ENCODE measurements at places on chromosomes 13 and 19.
A peak's percentile ranks its signal among the peaks of the same experiment; 100 is the strongest.

DNA sequence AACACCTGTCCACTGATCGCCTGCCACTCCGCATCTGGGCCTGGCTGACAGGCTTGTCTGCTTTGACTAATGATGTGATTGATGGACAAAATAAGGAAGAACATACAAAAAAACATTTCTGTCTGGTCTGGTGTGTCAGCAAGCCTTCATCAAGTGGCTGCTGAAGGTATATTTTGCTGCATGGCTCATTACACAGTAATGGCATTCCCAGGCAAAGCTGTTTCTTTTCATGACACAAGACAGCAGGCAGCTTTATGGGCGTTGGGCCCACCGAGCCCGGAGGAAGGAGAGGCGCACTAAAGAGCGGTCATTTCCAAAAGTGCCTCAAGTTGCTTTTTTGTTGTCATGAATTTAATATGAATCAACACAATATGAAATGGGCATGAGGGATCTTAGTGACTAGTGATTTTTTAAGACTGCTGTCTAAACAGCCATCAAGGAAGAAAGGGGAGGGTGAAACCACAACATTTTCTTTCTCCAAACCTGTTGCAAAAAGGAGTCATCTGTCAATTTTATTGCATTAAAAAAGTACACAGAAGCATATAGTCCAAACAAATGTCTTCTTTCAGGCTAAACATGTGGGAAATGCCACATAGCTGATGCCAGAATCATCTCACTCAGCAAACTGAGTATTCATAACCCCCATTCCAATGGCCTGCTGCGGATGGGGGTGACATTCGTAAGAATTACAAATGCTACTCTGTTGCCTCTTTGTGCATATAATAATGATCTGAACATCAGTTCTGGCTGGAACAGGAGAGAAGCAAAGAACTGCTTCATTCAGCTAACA lies 476.6 kb downstream of the ZNF536 start:
- DNase-seq = no peak
- no peak overlapping the region for H3K4me3 ChIP-seq
- no peak overlapping the region for H3K27ac ChIP-seq
- H3K27me3 ChIP-seq = no peaks in the 10 kb centered on the region
- H3K4me1 ChIP-seq = no peaks in the 10 kb centered on the region
- H3K36me3 ChIP-seq = no peaks in the 10 kb centered on the region

- no peak for DNase-seq
- H3K27ac ChIP-seq = no peak overlapping the region
- H3K4me1 ChIP-seq = no peaks in the 10 kb centered on the region
- H3K4me3 ChIP-seq = no peak overlapping the region
- H3K27me3 ChIP-seq = no peaks in the 10 kb centered on the region
These were observed 8.2 kb upstream of the ZNF527 start for GRCh38 chr19:37362733-37363132.

DNA sequence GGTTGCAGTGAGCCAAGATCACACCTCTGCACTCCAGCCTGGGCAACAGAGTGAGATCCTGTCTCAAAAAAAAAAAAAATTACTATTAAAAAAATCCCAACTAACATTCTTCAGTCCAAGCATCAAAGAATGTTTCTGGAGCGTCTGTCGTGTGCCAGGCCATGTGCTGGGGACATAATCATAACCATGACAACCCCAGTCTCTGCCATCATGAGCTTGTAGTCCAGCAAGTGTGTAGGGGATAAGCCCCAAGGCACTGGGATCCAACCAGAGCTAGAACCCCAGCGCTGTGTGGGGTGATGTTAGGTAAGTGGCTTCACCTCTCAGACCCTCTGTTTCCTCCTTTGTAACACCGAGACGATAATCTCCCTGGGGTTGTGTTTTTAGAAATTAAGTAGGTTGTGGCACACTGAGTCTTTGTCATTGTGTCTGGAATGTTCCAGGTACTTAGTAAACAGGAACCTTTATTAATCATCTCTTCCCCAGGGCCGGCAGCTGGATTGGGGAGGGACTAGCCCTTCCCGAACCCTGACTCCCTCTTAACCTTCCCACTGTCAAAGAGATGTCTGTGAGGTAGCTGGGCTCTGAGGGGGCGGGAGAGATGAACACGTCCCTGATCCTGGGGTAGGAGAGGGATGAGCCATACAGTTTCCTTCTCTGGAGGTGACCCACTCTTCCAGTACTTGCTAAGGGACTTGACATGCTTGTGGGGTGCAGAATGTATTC lies 5.2 kb downstream of the ITPKC start:
- H3K4me3 ChIP-seq = peak overlapping the region; percentile 16
- peaks cover 27% of the 10 kb centered on the region for H3K36me3 ChIP-seq
- no peaks in the 10 kb centered on the region for H3K27me3 ChIP-seq
- peak overlapping the region; percentile 33 for H3K27ac ChIP-seq
- peaks cover 35% of the 10 kb centered on the region for H3K4me1 ChIP-seq
- DNase-seq = peak; percentile 79

DNA sequence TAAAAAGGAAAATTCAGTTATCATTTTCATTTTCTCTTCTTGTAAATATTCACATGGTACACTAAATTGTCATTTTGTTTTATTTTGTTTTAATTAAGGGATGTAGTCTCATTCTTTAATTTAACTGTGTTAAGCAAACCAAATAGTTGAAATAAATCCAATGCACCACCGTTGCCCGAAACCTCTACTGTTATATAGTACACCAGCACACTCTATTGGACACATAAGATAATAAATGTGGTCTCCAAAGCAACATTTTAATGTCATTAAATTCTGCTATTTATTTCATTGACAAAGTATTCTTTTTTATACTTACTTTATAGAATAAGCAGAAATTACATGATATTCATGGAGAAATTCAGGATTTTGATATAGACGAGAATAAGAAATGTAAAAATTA lies 156.4 kb upstream of the FREM2 start:
- no peaks in the 10 kb centered on the region for H3K27me3 ChIP-seq
- no peaks in the 10 kb centered on the region for H3K4me1 ChIP-seq
- no peak overlapping the region for H3K4me3 ChIP-seq
- DNase-seq = no peak
- H3K27ac ChIP-seq = no peak overlapping the region

- no peak overlapping the region for H3K4me3 ChIP-seq
- no peaks in the 10 kb centered on the region for H3K27me3 ChIP-seq
- no peaks in the 10 kb centered on the region for H3K4me1 ChIP-seq
- H3K36me3 ChIP-seq = peaks cover 18% of the 10 kb centered on the region
- no peak for DNase-seq
These were observed 107.5 kb downstream of the KLF12 start for GRCh38 chr13:74026753-74027152.

- H3K4me1 ChIP-seq = peaks cover 19% of the 10 kb centered on the region
- DNase-seq = peak; percentile 94
- peak overlapping the region; percentile 99 for H3K4me3 ChIP-seq
- H3K27ac ChIP-seq = peak overlapping the region; percentile 69
- H3K36me3 ChIP-seq = peaks cover 4% of the 10 kb centered on the region
These were observed 1.3 kb downstream of the BICRA start for GRCh38 chr19:47609906-47610894.

DNA sequence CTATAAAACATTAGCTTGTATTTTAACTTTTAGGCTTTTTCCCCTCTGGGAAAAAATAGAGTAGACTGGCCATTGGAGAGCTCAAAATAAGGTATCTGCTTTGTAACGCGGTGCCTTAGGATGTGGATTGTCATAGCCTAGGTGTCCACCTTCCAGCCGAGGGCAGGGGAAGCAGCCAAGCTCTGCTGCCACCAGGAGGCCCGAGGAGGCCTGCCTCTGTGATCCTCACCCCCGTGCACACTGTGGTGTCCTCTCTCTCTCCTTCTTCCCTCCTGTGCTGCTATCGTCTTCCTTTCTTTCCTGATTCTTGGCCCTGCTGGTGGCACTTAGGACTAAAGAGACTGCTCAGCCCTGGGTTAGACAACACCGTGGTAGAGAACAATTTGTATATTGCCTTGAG lies 11.3 kb downstream of the HNRNPM start:
- no peak for DNase-seq
- no peak overlapping the region for H3K4me3 ChIP-seq
- no peaks in the 10 kb centered on the region for H3K27me3 ChIP-seq
- H3K36me3 ChIP-seq = peaks cover 32% of the 10 kb centered on the region
- H3K27ac ChIP-seq = no peak overlapping the region

GRCh38 chr13:109198585-109198984 lies 569.2 kb downstream of the MYO16 start:
- H3K27ac ChIP-seq = no peak overlapping the region
- H3K36me3 ChIP-seq = no peaks in the 10 kb centered on the region
- no peak for DNase-seq
- H3K27me3 ChIP-seq = no peaks in the 10 kb centered on the region
